ENCODE measurements at places on chromosomes 4 and X.
A peak's percentile ranks its signal among the peaks of the same experiment; 100 is the strongest.

DNA sequence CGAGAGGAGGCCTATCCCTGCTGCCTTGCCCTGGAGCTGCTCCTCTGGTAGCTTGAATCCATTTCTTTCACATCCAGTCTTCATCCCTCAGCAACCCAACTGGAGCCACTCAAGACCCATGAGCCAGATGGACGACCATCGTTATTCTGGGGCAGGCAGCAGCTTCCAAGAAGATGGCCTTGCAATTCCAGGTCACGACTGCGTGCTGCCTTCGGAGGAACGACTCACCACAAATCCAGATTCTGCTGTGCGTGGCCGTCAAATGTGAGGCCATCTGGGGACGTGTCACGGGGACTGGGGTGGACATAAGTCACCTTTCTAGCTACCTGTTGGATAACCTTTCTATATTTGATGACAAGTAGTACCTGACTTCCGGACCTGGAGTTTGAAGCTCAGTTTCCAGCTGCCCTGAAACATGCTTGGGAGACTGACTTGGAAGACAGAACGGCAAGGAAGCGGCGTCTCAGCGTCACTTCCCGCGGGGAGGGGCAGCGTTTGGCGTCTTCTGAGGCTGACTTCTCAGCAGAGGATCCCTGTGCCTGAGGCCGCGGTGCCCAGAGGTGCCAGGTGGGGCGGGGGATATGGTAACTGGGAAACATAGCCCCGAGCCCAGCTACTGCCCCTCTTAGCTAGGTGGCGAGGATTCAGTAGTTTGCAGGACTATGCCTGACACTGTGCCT lies 11.7 kb upstream of the TMEM271 start:
- no peak for DNase-seq

- no peak for DNase-seq
Observed at GRCh38 chr4:113837397-113837796, 75.9 kb upstream of the CAMK2D start.

DNA sequence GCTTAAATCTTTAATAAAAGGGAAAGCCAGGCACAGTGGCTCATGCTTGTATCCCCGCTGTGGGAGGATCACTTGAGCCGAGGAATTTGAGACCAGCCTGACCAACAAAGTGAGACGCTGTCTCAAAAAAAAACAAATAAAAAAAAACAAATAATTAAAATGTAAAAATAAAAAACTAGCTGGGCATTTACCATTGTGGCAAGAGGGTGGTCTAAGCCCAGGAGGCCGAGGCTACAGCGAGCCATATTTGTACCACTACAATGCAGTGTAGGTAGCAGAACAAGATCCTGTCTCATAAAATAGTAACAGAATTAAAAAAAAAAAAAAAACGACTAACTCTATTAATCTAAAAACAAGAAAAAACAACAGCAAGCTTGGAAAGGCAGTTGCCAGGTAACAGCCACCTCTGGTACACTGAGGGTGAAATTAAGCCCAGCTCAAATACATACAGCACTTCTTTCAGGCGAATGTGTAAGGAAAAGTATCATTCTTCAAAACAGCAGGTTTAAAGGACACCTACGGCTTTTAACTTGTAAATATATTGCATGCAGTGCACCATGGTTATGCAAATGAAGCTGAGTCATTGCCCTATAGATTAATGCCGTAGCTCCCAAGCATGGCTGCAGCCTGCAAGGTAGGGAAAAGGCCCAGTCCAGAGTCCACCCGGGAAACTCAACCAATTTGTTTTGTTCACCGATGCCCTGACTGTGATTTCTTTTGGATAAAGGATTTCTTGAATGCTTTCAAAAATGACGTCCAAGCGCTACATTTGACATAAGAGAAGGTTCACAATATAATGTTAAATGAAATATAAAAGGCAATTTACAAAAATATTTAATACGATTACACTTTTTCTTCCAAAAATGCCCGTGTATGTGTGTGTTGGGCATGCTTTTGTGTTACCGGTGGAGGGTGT lies 14.5 kb upstream of the TXLNG start:
- DNase-seq = no peak

GRCh38 chr4:145177511-145177905 lies 2.9 kb downstream of the OTUD4 start:
- DNase-seq = no peak

GRCh38 chr4:67475155-67475554 lies 70.1 kb downstream of the CENPC start:
- no peak for DNase-seq

- peak; percentile 17 for DNase-seq
Observed at GRCh38 chr4:121138039-121138825, 25.9 kb downstream of the TNIP3 start.

- no peak for DNase-seq
Observed at GRCh38 chrX:9557521-9557920, 92.7 kb downstream of the TBL1X start.

- DNase-seq = no peak
Observed at GRCh38 chr4:125484912-125485311, 170.2 kb downstream of the FAT4 start.

GRCh38 chrX:39242187-39242586 lies 440.9 kb downstream of the MID1IP1 start:
- no peak for DNase-seq

GRCh38 chr4:22070256-22070655 lies 121.7 kb upstream of the KCNIP4 start:
- DNase-seq = no peak
